ENCODE measurements at places on chromosomes 7 and 10.
A peak's percentile ranks its signal among the peaks of the same experiment; 100 is the strongest.

- DNase-seq: no peak
Observed at GRCh38 chr10:77391605-77392235, 245.9 kb downstream of the KCNMA1 start.

- DNase-seq: no peak
Observed at GRCh38 chr10:80421050-80421706, 12.8 kb downstream of the PRXL2A start.

GRCh38 chr10:78148961-78149612, 115.4 kb downstream of the RPS24 start:
- DNase-seq: no peak

DNA sequence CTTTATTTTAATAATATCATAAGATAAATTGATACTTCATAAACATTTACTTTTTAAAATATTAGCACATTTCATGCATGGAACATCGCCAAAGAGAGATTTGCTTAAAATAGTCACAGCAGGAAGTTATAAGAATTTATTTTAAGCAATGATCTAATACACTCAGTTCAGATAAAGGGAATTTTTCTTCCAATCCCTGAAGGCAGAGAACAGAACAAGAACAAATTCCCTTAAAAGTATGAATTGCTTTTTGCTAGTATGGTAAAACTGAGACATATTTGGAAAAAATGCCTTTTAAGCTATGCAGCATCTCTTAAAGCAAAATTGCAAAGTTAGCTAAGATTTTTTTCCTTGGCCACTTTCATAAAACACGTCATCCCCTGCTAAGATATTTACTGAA, 91.0 kb downstream of the SEMA3D start:
- no peak for DNase-seq

DNA sequence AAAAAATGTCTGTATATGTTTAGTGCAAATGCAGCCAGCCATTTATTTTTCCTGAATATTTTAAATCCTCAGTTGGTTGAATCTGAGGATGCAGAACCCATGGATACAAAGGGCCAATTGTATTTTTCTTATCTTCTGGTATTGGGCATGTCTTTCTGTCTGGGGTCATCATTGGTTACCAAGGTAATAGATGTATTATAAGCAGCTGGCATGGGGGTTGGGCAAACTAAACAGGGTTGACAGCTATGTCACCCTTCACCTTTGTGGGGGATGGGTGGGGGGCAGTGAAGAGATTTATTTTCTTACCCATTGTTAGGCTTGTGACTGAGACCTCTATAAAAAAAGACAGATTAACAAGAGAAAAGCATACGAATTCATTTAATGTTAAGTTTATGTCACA, 38.8 kb downstream of the CDHR3 start:
- DNase-seq: no peak

GRCh38 chr10:88091490-88092061, 228.2 kb downstream of the PTEN start:
- peak; percentile 76 for DNase-seq

- no peak for DNase-seq
Observed at GRCh38 chr10:88702848-88703597, 3.0 kb upstream of the LIPK start.

GRCh38 chr10:88841316-88842111, 10.1 kb downstream of the ANKRD22 start:
- no peak for DNase-seq

DNA sequence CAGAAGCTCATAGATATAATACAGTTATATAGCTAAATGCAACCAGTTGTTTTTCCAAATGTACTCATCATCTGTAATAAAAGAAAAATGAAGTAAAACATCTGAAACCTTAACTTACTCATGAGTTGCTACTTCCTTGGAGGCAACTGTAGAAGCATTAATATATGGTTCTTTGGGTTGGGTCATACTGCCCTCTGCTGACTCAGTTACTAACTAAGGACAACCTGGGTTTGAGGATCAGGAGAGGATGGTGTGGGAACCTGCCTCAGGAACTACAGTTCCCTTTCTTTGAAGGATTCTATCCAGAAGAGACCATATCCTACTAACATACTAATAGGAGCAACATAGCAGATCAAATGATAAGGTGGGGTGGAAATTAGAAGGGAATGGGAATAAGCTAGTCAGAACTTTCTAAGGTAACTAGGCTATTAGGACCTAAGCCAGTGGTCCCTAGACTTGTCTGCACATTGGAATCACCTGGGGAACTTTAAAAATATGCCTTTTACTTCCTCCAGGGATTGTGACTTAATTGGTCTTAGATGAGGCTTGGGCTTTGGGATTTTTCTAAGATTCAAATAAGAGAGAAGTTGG, 20.7 kb downstream of the COX15 start:
- DNase-seq: peak; percentile 21

- DNase-seq: no peak
Observed at GRCh38 chr10:29925771-29926692, 133.4 kb downstream of the JCAD start.

GRCh38 chr10:488081-488932, 201.2 kb downstream of the DIP2C start:
- no peak for DNase-seq

DNA sequence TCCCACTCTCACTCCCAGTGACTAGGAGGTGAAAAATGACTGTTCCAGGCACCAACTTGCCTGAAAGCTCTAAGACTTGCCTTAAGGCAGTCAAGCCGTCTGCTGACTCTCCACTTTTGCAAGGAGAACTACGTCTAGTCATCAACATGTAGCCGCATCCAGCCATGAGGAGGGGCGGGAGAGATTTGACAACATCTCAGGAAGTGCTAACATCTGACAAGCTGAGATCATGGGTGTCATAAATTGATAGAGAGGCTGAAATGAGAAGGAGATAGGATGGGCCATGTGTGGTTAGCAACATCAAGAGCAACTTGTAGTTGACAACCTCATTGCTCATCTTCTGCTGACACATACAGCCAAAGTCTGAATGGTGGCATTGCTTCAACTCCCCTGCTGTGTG, 9.0 kb upstream of the TBXAS1 start:
- no peak for DNase-seq

DNA sequence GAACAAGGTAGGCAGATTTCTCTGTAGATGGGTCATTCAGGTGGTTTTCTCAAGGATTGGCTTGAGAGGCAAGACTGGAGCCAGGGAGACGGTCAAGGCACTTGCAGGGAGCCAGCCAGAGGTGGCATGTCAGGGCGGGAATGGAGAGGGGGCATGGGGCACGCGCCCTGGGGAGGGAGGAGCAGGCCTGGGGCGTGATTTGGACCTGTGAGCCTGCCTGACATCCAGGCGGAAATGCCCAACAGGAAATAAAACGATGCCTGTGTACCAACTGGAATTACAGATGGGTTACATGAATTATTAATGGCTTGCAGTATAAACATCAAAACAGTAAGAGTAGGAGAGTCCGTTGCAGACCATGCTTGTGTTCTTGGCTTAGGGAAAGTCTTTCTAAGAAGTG, 8.6 kb upstream of the SUN1 start:
- no peak for DNase-seq

DNA sequence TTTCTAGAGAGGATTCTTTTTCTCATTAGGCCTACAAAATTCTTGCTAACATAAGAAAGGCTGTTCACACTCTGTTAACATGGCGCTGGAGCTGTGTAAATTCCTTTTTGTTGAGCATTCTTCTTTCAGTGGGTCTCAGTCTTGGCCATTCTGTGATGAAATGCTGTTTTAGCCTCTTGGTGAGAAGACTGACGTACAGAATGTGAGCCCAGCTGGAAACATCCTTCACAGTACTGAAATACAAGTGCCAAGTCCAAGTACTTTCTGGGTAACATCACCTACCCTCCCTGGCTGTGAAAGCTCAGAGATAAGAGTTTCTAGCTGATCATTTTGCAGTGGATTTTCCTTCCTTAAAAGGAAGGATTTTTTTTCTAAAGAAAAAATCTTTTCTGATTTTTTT, 231.8 kb downstream of the AHR start:
- no peak for DNase-seq

- DNase-seq: no peak
Observed at GRCh38 chr7:48587475-48587874, 336.9 kb upstream of the CDC14C start.

DNA sequence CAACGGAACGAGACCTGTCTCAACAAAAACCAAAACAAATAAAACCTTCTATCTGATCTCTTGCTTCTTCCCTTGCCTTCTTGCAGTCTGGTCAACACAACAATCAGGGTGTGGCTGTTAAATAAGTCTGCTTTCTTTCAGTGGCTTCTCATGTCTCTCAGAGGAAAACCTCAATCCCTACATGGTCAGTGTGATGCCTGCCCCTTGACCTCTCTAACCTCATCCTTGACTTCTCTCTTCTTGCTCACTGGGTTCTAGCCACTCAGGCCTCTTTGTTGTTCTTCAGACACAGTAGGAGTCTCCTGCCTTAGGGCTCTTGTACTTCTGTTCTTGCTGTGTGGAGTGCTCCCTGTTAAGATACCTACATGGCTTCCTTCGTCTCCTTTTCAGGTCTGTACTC, 220.4 kb downstream of the SDHAF3 start:
- no peak for DNase-seq

DNA sequence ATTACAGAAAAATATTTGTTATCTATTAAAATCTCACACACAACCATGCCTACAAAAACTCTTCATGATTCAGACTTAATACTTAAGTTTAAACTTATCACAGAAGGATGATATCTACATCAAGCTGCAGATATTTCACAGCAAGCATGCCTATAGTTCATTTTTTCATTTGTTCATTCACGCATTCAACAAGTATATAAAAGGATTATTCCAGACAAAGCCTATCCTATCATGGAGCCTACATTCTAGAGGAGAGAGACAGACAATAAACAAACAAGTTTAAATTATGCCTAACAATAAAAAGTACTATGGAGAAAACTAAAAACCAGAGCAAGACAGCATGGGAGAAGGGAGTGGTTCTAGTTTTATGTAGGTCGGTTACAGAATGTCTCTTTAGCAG, 10.9 kb downstream of the TRDMT1 start:
- DNase-seq: no peak

GRCh38 chr10:28798428-28798955, 121.2 kb downstream of the BAMBI start:
- DNase-seq: no peak

DNA sequence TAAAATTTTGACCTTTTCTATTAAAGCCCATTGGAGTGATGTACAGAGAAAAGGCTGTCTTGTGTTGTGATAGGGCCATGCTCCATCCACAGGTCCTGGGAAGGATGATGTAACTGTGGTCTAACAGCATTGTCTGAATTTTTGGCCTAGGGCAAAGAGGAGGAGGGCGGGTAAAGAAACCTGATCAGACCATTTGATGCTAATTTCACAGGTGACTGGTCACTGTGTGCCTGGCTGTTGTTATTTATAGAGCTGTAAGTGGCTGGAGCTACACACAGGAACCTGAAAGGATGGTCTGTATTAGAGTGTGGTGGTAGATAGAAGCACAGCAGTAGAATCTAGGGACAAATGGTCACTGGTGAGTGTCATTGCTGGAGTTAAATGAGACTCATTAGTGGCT, 182.1 kb downstream of the AUTS2 start:
- DNase-seq: no peak

DNA sequence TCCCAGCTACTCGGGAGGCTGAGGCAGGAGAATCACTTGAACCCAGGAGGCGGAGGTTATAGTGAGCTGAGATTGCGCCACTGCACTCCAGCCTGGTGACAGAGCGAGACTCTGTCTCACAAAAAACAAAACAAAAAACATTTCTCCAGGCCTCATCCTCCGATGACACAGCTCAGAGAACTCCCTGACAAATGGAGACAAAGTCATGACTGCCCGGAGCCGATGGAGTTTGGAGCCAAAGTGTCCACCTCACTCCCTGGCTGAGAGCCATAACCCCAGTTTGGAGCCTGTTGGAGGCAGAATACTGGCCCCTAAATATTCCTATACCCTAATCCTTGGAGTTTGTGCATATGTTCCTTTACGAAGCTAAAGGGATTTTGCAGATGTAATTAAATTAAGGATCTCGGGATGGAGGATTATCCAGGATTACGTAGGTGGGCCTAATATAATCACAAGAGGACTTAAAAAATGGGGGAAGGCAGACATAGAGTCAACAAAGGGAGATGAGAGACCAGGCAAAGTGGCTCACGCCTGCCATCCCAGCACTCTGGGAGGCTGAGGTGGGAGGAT, 22.7 kb downstream of the SSC4D start:
- DNase-seq: no peak

GRCh38 chr7:11750191-11750590, 81.8 kb downstream of the THSD7A start:
- no peak for DNase-seq

GRCh38 chr7:100882785-100883526, 6.6 kb downstream of the UFSP1 start:
- DNase-seq: no peak

DNA sequence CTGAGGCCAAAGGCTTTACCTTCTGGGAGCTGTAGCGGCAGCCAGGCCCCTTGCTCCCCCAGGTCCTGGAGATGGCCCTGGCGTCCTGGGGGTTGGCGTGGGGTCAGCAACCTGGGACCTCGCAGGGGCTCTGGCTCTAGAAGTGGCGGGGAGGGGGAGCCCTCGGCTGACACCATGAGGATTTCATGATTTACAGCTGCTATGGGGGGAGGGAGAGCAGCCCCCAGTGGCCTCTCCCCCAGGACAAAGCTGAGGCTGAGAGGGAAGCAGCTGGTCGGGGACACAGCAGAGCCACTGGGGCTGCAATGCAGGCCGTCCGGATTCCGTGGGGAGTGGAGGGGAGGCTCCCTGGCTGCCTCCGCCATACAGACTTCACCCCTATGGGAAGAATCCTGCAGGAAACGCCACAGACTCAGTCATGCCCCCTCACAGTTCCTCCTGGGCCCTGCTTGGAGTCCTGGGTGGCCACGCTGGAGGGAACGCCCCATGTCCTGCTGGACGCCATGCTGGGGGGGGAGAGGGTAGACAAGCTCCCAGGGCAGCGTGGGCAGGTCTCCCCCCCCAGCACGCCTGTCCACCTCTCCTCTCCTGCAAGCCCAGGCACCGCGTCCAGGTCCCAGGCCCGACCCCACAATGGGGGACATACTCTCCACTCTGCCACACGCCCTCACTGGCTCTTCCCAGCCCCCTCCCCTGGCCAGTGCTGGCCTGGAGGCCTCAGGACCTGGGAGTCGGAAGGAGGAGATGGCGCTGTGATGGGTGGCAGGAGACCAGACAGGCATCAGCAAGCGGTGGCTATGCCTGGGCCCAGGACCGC, 243.6 kb downstream of the ELFN1 start:
- no peak for DNase-seq

- DNase-seq: no peak
Observed at GRCh38 chr10:63627881-63628296, 106.7 kb downstream of the REEP3 start.

DNA sequence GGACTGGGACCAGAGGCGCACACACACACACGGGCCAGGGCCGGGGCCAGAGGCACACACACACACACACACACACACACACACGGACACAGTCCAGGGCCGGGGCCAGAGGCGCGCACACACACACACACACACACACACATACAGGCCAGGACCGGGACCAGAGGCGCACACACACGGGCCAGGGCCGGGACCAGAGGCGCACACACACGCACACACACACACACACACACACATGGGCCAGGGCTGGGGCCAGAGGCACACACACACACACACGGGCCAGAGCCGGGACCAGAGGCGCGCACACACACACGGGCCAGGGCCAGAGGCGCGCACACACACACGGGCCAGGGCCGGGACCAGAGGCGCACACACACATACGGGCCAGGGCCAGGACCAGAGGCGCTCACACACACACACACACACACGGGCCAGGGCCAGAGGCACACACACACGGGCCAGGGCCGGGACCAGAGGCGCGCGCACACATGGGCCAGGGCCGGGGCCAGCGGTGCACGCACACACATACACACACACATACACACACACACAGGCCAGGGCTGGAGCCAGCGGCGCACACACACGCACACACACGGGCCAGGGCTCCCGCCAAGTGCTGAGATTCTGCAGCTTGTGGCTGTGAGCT, 268.8 kb downstream of the ELFN1 start:
- DNase-seq: no peak

Measured in activated naive CD4-positive, alpha-beta T cell treated with anti-CD3 and anti-CD28 coated beads, Interleukin-2, amount 50 U/mL, for 16 hours (primary cell).